ENCODE measurements at places on chromosomes 2 and 18. TPM values are rescaled to one million over a fixed set of nuclear protein-coding genes. Genes with fewer than 3 reads are reported as not detected.

CNNM3 gene
- polyA plus RNA-seq, result 10.2 TPM

HAAO gene
- polyA plus RNA-seq, result 54.5 TPM

BMPR2 gene
- 17.2 TPM for polyA plus RNA-seq

BCL2L11 gene
- polyA plus RNA-seq, result 2.8 TPM

IL18R1 gene
- 1.6 TPM for polyA plus RNA-seq

LRATD1 gene
- polyA plus RNA-seq, result 1.9 TPM

ALPP gene
- not detected for polyA plus RNA-seq

HOXD12 gene
- not detected for polyA plus RNA-seq

INO80B gene
- polyA plus RNA-seq, result 60.9 TPM

PROKR1 gene
- not detected for polyA plus RNA-seq

RAD51AP2 gene
- 0.13 TPM for polyA plus RNA-seq

ARHGAP25 gene
- 6.0 TPM for polyA plus RNA-seq

All from aorta (tissue), 5 donors.